ENCODE measurements at places on chromosomes 13 and 19.
A peak's percentile ranks its signal among the peaks of the same experiment; 100 is the strongest.

DNA sequence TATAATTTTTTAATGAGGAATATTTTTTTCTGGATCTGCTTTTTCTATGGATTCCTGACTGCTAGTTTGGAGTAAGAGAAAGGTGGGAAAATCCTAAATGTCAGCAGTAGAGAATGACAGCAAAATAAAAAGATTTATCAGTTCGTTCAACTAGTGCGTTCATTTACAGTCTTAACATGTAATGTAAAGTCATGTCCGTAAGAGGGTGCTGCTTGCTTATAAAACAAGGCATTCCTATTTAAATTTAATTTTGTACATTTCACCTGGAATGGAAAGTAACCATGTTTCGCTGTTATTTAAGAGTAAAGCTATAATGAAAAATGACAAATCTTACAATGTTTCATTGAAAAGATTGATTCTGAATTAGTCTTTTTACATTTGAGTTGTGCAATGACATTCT is 76.6 kb downstream of the ZMYM2 start:
- no peak for DNase-seq

DNA sequence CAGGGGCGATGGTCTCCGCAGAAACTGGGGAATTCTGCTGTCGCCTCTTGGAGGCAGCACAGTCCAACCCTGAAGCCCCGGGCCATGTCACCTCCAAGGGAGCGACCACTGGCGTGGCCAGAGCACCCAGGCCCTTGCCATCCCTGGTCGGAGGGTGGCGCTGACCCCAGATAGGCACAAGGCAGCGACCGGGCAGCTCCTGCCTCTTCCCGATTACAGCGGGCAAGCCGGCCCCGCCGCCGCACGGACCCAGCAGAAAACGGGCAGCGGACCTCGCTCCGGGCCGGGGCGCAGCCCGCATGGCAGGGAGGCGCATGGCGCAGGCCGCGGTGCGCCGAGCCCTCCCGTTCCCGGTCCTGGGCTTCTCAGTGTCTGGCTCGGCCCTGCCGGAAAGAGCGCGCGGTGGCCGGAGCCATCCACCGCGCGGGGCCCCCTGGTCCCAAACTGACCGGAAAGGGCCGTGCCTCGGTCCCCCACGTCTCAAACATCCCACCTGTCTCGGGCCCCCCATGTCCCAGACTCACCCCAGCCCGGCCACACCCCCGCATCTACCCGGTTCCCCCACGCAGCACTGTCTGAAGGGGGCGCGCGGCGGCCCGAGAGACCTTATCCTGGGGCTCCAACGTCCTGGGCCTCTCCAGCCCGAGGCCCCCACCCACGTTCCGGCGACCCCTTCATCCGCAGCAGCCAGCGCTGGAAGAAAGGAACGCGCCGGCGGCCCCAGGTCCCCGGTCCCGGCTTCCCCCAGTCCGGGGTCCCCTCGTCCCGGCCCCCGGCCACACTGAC is 727 bp downstream of the CERS1 start:
- no peak for DNase-seq

DNA sequence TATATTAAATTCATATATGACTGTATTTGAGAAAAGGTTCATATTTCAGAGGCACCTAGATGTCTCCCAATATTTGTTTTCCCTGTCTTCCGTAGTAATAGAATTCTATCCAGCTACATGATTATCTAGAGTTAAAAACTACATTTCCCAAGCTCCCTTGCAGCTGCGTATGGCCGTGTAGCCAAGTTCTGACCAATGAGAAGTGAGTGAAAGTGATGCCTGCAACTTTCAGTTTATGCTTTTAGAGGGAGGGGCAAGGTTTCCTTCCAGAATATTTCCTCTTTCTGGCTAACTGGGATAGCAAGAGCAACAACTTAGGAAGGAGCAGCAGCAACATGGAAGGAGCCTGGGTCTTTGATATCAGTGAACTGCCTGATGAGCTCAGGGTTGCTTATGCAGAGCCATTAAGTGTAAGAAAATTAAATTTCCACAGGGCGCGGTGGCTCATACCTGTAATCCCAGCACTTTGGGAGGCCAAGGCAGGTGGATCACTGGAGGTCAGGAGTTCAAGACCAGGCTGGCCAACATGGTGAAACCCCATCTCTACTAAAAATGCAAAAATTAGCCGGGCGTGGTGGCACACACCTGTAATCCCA is 23.2 kb upstream of the CYP2A13 start:
- DNase-seq, result no peak

DNA sequence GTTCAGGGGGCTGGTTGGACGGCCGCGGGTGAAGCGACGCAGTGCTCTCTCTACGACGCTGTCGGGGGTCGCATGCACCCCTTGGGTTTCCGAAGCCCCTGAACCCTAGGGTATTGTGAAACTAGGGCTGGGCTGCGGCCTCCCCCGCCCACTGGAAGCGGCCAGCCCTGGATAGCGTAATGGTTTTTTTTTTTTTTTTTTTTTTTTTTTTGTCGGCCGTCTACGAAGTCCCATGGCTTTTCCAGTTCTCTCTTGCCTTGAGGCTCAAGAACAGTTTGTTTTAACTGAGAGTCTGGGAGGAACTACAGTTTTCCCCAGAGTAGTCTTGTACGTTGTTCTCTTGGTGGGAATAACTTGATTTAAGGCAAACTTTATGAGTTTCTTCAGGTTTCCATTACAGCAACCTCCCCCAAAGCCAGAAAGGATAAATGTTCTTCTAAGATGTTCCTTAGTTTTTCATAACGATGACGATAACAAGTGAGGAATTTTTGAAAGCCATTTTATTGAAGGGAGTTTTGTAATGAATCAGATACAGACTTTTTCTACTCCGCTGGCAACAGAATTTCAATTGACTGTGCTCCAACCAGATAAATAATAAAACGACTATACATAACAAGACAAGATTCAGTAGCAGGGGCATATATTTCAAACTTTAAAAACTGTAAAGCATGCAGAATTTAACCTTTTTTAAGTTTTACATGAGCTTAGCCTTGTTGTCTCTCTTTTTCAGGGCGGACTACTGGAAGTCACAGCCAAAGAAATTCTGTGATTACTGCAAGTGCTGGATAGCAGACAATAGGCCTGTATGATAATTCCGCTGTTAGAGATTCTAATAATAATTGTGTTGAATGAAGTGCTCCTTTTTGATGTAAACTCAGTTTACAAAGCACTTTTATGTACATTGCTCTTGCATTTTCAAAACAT is 867 bp downstream of the WBP4 start:
- no peak for DNase-seq

DNA sequence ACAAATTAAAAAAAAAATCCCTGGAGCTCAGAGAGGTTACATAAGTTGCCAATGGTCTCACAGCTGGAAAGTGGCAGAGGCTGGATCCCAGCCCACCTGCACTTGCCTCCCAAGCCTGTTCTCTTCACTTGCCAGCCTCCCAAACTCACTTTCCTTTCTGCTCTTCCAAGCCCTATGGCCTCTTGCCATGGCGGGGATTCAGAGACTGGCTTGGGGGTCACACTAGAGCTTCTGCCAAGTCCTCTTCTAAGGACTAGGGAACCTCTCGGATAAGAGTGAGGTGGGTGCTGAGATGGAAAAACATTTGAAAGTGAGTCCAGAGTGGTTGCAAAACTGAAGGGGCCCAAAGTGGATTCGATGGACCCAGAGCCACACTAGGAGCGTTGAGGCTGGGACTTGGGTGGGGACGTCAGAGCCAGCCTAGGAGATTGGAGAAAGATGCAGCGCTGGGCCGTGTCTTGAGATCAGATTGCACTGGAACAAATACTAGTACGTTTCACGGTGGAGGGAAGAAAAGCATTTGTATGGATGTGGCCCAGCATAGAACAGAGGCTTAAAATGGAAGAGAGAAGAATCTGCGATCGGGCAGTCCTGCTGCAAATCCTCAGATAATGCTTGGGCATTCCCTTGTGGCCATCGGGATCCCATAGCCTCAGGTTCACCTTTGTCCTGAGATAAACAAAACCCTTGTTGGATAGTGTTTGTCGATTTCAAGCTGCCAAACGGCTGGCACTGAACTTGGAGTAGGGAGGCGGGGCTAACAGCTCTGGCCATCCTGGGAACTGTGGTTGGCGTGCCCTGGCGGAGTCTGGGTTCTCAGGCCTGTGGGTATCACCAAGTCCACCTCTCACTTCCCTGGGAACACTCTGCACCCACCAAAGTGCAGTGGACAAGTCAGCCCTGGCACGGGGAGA is 84.8 kb downstream of the ING1 start:
- no peak for DNase-seq

GRCh38 chr13:23822252-23822824 is 66.9 kb downstream of the MIPEP start:
- DNase-seq, result no peak

DNA sequence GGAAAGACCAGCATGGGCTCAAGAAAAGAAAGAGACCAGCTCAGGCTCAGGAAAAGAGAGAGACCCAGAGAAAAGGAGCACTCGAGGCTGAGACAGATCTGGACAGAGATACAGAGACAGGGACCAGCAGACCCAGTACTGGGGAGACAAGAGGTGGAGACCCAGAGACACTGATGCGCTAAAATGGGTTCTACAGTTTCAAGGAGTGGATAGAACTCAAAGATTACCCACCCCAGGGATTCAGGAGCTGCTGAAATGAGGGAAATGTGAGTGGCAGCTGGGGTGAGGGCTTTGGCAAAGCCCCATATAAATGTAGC is 609 bp upstream of the ZSCAN18 start:
- DNase-seq, result no peak

- peak; percentile 55 for DNase-seq
Observed at GRCh38 chr19:48683349-48683748, 10.5 kb upstream of the NTN5 start.

DNA sequence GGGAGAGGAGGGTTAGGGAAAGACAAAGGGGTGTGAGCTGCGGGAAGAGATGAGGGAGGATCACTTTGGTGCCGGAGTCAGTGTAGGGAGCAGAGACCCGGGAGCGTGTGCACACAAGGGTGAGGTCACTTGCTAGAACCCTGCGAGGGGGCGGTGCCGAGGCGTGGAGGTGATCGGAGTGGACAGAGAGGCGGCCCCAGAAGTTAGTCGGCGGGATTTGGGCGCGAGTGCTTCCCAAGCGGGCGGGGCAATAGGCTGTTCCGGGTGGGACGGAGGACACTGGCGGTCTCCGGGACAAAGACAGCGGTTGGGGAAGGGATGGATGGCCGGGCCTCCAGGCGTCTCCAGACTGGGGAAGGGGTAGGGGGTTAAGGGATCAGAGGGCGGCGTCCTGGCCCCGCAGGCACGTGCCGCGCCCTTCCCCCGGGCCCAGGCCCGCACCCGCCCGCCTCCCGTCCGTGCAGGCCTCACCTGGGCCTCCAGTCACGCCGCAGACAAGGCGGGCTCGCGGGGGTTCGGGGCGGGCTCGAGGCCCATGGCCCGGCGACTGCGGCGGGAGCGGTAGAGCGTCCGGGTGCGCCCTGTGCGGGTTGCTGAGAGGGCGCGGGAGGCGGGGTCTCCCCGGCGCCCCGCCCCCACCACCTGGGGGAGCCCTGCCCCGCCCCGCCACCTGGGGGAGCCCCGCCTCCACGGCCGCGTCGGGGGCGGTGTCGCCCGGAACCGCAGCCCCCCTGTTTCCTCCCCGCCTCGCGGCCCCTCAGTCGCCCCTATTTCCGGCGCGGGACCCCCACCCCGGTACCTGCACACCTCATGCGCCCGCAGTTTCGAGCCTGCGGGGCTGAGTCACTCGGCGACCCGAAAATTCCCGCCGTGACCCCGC is at the start of gene LPAR2:
LPAR2 (minus strand) TSS at position 600 of the 880 bp plus-strand sequence. CDS start 945 bp downstream, outside the sequence.
- DNase-seq, result peak; percentile 82

- DNase-seq, result peak; percentile 100
Observed at GRCh38 chr19:8832132-8833021, at the start of the genes MBD3L1 and ZNF558. Gene MBD3L1 (plus strand): TSS chr19:8832377. CDS start chr19:8842679, 10,302 bp downstream. Gene ZNF558 (minus strand): TSS chr19:8832304. CDS start chr19:8822659, 9,645 bp downstream.

GRCh38 chr13:19591864-19592263 is 30.5 kb upstream of the TPTE2 start:
- no peak for DNase-seq

GRCh38 chr13:69872321-69873047 is 235.1 kb upstream of the ATXN8OS start:
- no peak for DNase-seq

DNA sequence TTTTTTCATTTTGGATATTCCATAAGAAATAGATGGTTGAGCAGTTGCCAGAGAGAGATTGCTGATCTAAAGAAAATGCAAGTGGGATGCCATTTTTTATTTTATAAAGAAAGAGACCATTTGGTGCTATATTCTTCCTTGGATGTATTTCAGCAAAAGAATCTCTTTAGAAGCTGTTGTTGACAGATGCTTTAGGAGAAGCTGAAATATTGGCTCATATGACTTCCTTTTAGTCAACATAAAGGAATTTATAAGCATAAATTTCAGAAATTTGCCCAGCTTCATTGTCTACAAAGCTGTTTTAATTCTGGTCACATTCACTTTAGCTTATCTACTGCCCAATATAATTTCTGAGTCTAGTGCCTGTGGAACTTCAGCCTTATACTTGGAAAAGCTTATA is 36.9 kb downstream of the POLR1D start:
- no peak for DNase-seq

DNA sequence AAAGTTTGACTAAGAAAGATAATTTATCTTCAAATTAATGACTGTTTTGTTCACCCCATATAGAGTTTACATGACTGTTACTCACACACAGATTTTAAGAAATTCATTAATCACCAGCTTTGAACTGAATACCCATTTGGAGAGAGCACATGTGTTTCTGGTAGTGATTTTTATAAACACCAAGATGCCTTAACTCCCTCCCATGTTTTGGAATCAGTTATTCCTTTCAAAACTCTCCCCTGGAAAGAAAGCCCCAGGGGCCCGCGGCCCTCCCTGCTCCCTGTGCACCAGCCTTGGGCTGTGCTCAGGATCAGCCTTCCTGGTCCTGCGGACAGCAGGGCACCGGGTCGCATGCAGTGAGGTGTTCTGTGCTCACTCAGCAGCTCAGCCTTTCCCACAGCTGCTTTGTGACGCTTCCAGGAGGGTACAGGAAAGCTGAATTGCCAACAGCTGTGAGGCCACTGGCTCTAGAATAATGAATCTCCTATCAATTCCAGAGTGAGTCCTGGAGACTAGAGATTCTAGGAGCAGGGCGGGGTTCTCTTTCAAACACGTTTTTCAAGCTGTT is 483.2 kb downstream of the EFNB2 start:
- no peak for DNase-seq

DNA sequence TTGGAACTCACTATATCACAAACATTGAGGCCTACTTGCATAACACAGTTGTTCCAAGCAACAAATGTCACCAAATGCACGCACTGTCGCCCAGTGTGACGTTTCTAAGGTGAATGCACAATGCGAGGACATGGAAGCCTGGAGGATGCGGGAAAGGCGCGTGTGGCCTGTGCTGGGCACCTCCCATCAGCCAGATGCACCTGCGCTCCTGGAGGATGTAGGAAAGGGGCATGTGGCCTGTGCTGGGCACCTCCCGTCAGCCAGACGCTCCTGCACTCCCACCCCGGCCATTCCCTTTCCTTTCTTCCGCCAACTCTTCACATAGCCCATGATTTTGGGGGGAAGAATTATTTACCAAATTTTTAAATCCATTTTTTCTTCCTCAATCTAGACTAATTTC is 202.4 kb upstream of the SOX1 start:
- no peak for DNase-seq

DNA sequence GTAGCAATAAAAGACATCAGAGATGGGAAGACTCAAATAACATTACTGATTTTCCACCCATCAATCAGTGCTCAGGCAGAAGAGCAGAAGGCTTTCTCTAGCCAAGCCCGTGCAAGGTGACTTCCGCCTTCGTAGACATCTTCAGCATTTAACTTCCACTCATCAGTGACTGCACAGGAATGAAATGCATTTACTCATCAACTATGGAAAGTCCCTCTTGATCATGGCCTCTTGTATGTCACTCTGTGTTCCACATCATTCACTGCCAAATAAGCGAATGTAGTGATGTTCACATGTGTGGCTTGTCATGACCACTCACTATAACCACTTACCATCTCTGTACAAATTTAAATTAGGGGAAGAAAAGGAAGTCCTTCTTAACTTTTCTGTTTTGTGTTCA is 49.4 kb downstream of the SACS start:
- DNase-seq, result no peak

GRCh38 chr13:20988033-20988908 is 73.1 kb downstream of the LATS2 start:
- no peak for DNase-seq

Data from activated T-cell treated with anti-CD3 and anti-CD28 coated beads, Interleukin-2, amount 50 U/mL, for 24 hours (primary cell).